ENCODE measurements at places on chromosomes 7 and 10.
A peak's percentile ranks its signal among the peaks of the same experiment; 100 is the strongest.

- DNase-seq = no peak
These were observed 51.3 kb upstream of the PIK3CG start for GRCh38 chr7:106813705-106814305.

- no peak for DNase-seq
These were observed 27.9 kb downstream of the WIPI2 start for GRCh38 chr7:5217851-5218331.

- DNase-seq = no peak
These were observed 42.2 kb upstream of the ADAM12 start for GRCh38 chr10:126430512-126430911.

DNA sequence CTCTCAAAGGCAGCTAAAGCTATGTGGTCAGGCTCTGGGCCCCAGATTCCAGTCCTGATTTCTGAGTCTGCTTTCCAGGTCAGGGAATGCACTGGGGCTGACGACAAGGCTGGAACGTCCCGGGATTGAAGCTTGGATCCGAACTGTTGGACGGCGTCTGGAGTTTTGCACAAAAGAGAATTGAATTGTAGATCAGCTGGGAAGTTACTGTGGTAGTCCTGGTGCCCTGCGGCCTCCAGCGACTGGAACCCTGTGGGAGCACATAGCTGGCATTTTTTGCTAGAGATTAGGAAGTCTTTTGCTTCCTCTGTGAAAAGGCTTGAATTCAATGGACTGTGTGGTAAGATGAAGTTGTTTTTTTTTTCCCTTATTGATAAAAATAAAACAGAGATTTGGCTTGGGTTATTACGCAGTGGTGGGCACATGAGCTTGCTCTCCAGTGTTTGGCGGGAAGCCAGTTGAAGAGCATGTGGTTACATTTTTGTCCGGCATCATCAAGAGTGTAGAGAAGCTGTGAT, at the start of gene HK1:
TSS of gene HK1 (plus strand) at position 51 of the 518 bp plus-strand sequence.
- DNase-seq = no peak

GRCh38 chr10:48604991-48605508, at the start of gene ARHGAP22:
ARHGAP22 (minus strand) TSS chr10:48605073; CDS start chr10:48604796, 277 bp downstream.
- no peak for DNase-seq

GRCh38 chr7:83976302-83976701, 218.3 kb downstream of the SEMA3A start:
- no peak for DNase-seq

DNA sequence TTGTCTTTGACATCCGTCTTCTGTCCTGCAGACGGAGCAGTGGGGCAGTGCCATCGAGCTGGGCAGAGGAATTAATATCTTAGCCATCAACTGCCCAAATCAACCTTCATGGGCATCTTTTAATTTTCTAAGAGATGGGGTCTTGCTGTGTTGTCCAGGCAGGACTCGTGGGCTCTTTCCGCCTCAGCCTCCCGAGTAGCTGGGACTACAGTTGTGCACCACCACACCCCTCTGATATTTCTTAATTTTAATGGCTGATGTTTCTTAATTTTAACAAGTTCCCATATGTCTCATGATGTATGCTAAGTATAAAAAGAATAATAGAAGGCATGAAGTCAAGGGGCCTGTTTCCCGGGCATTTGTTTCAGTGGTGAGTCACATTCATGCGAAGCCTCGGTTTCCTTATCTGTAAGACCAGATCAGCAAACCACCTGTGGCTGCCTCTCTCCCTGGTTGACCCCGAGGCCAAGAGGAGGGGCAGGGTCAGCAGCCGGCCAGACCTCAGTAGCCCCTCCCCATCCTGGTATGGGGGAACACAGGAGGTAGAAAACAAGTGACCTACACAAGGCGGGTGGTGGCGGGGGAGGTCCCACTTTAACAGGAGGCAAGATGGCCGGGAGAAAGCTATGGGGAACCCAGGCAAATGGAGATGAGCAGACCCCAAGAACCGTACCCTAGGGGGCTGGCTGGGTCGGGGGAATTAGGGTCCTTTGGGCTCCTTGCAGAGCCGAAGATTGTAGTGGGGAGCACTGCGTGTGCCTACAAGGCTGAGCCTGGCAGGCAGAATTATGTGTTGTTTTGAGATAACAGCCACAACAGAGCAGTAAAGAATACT, 85.5 kb downstream of the CUX1 start:
- DNase-seq = no peak

DNA sequence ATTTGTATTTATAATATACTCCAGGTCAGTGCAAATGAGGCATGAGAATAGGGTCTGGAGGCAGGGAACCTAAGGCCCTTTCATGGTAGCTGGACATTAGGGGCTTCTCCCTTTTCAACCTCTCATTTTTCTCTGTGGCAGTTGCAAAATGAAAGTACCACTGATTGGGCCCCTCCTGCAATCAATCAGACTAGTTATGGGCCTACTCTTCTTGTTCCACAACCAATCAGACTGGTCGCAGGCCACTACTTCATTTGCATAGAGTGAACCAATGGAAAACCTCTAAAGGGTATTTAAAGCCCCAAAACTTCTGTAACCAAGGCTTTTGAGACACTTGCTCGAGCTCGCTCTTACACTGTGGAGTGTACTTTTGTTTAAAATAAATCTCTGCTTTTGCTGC, 10.0 kb upstream of the PRPS1L1 start:
- DNase-seq = no peak

- DNase-seq = no peak
These were observed 88.9 kb downstream of the CHRM2 start for GRCh38 chr7:136957391-136957790.

DNA sequence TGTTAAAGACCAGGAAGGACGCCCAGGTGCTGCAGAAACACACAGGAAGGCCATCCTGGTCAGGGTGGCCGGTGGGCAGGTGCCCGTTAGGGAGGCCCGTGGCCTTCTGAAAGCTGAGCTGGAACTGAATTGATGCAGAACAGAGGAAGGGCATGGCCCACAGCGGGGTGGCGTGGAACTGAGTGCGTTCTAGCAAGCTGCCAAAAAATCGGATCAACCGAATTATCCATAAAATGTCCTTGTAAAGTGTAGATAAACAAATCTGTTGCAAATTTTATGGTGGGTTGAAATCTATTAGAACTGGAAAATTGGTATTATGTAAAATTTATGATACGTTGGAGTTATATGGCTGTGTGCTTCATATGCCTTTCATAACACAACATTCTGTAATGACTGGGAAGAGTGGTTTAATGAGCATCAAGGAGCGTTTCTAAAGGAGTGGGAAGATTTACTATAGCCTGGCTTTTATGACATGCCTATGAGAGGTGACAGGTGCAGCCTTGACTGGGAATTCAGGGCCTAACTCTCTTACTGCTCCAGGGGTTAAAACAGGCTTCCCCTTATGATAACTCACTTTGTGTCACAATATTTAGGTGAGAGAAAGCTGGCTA, 108.1 kb downstream of the GPR26 start:
- DNase-seq = no peak

DNA sequence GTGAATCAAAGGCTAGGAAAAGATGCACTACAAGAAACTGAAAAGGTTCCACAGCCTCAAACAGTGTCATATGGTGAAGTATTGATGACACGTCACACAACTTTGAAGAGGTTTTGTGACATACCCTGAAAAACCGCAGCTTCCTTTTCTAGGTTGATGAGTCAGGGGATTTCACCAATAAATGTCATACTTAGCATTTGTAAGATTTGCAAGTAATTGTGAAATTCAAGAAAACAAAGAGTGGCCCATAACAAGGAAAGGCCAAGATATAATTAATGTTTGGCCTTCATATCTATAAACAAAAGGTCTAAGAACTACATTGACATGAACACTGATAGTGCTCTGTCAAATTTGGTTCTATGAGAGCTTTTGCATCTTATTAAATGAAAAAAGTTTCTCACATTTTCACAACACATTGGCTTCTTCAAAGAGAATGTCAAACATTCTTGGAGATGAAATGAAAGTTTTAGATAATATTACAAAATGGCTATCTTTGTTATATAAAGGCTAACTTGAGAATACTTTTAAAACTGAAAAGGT, 62.0 kb upstream of the NAMPT start:
- peak; percentile 87 for DNase-seq

DNA sequence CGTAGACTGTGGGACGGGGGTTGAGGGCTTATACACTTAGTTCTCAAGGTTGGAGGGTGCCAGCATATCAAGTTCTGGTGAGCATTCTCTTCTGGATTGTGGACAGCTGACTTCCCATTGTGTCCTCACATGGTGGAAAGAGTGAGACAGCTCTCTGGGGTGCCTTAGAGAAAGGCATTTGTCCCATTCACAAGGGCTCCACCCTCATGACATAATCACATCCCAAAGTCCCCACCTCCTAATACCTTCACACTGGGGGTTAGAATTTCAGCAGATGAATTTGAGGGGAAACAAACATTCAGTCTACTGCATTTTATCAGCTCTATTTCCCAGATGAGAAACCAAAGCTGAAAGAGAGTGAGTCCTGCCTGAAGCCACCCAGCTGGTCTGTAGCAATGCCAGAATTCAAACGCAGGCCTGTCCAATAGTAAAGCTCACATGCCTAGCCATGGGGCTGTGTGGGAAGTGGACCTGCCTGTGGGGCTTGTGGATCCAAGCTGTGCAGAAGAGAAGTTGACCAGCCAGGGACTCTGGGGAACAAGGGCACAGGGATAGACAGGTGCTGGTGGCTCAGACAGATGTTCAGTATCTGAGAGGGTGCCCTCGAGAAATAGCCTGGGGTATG, 34.9 kb upstream of the LOXL4 start:
- no peak for DNase-seq

GRCh38 chr7:15737601-15738000, 51.1 kb upstream of the MEOX2 start:
- DNase-seq = no peak

- no peak for DNase-seq
These were observed 64.9 kb downstream of the CELF2 start for GRCh38 chr10:11082526-11082925.
